ENCODE measurements at places on chromosomes 11 and 22.

- DNase-seq: no peak
Observed at GRCh38 chr11:38646382-38646781, 2048.3 kb upstream of the RAG2 start.

DNA sequence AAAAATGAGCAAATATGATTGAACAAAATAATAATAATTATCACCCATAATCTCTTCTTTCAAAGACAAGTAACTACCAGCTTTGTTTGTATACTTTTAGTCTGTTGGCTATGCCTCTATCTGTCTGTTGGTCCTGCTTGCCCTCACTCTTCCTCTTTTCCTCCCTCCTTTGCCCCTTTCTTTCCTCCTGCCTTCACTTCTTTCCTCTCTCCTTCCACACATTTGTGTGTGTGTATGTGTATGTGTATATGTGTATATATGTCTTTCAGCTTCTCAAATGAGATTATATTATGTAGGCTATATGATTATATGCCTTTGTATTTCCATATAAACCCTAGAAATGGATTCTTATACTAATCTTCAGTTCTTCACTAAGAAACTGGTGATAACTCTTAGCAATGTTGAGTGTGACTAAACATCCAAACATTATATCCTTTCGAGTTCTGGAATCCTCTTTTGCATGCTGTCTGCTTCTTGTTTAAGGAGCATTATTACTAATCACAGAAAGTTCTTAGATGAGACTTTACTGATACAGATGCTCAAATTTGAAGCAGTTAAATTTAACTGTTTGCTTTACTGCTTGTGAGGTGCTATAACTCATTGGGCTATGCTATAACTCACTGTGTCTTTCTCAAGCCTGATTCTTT, 219.1 kb downstream of the TMEM135 start:
- no peak for DNase-seq

DNA sequence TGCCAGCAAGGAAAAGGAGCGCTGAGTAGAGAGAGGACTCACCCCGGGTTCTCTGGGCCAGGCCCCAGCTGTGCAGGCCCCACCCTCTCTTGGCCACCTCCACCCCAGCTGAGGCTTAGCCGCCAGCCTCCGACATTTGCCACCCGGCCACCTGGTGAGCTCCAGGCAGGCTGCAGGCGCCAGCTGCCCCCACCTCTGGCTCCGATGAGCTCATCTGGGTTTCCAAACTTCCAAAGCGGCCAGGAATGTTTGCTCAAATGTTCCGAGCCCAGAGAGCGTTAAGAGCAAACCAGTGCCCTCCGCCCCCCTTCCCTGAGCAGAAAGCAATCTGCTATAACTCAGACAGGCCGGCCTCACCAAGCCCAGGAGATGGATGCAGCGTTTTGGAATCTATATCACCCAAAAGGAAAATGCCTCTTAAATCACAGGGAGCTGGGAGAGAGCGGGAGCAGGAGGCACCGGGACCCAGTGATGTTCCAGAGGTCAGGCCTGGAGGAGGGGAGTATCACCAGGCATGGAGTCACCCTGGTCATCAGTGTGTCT, 9.1 kb upstream of the MN1 start:
- no peak for DNase-seq

DNA sequence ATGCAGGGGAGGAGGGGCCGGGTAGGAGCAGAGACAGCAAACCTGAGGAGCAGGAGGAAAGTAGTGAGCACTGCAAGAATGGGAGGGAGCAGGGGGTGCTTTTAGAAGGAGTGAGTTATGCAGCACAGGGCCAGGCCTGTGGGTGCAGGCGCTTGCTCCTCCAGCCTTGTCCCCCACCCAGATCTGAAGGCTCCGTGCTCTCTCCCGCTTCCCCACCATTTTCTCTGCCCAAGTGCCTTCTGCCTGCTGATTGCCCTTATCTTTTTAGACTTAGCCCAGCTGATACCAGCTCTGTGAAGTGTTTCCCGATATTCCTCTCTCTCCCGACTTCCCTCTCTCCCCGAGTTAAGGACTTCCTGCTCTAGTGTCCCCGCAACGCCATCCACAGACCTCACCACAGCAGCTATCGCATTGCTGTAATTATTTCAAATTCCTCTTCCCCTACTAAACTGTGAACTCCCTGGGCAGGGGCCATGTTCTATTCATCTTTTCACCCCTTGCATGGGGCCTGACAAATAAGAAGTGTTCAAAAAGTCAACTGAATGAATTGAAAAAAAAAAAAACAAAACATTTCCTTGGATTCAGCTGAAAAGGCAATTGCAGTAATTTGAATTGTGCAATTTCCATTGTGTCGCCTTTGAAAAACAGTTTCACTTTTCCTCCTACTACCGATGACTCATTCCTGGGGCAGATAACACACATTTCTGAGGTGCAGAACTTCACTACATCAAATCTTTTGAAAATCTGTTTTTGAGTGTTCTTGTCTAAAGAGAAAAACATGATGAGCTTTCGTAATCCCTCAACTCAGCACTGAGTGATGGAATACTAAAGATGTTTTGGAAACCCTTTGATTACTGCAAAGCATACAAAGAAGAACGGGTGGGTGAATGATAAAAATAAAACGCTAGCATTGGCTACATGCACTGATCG, 69.7 kb upstream of the BMAL1 start:
- DNase-seq: no peak

All from T follicular helper cell (primary cell).